ENCODE measurements at places on chromosomes 1 and 21. TPM values are rescaled to one million over a fixed set of nuclear protein-coding genes. Genes with fewer than 3 reads are reported as not detected.

- DNase-seq: peak; percentile 18
Observed at GRCh38 chr21:44965251-44966022, 25.6 kb downstream of the SLX9 start.

DNA sequence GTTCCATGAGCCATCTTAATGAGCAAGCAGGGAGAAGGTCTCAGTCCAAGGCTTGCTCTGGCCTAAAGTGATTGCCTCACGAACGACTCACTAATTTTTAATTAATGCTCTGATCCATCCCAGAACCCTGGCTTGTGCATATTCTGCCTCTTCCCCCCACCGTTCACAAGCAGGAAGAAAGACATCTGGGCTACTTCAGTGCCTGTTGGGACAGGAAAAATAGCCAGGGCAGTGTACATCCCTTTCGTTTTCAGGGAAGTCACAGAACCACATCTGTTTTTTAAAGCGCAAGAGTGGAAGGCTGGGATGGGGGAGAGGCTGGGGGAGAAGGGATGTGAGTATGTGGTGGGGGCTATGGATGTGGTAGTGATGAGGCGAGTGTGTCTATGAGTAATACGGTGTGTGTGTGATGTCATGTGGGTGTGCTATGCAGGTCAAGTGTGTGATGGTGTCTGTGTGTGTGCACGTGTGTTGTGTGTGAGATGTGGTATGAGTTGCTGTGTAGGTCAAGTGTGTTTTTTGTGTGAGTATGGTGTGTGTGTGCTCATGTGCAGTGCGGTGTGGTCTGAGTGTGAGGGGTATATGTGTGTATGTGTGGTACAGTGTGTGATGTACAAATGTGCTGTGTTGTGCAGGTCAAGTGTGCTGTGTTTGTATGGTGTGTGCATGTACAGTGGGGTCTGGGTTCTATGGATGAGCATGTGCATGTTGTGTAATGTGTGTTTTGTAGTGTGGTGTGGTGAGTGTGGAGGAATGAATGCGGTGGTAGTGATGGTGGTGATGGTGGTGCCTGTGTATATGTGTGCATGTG lies 64.9 kb upstream of the SYT6 start:
- no peak for DNase-seq

The FNDC10 gene
- total RNA-seq: 0.89 TPM

DNA sequence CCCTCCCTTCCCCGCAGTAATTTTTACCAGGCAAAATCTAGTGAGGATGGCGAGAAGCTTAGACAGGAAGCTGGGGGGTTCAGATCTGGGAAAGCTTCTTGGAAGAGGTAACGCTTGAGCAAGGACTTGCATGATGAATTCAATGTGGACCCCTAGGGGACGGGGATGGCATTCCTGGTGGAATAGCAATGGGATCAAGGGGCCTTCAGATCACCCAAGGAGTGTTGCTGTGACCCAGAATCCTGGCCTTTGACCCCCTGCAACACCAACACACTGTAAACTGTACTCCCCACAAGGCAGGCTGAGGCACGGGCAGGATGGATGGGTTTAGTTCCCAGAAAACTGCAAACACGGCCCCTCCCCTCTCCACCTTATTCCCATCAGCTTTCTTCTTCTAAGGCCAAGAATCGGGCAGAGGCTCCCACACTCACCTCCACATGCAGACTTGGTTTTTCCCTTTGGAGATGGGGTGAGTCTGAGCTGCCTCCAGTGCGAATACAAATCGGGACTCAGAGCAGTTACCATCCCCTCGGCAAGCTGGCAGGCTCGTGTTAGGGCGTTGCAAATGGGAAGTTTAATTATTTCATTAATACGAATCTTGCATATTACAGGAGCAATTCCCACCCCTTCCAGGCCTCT lies 20.1 kb downstream of the DISP3 start:
- no peak for DNase-seq

DNA sequence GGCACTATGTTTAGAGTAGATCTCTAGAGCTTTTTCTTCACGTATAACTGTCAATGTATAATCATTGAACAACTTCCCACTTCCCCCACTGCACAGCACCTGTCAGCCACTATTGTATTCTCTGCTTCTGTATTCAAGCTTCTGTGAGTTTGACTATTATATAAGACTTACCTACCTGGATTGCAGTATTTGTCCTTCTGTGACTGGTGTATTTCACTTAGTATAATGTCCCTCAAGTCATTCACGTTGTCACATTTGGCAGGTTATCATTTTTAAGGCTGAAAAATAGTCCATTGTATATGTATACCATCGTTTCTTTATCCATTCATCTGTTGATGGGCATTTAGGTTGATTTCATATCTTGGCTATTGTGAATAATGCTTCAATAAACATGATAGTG lies 969.5 kb upstream of the B3GALT2 start:
- no peak for DNase-seq

DNA sequence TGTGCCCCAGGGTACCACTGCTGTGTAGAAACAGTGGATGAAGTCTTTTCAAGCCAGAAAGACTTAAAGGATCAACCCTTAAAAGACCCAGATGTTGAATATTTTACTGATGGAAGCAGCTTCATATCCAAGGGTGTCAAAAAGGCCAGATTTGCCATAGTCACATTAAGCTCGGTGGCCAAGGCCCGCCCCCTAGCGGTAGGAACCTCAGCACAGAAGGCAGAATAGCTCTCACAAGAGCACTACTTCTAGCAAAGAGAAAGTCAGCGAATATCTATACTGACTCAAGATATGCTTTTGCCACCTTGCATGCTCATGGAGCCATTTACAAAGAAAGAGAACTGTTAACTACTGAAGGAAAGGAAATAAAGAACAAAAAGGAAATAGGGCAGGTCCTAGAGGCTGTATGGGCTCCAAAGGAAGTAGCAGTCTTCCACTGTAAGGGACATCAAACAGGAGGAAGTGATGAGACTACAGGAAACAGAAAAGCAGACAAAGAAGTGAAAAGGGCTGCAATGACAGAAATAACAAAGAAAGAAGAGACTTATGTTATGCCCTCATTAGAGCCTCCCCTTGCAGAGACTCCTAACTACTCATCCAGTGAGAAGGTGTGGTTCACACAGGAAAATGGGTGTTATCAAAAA lies 90.5 kb downstream of the LIPI start:
- no peak for DNase-seq

- peak; percentile 79 for DNase-seq
Observed at GRCh38 chr1:12166834-12167492, at the start of gene TNFRSF1B. Gene TNFRSF1B (plus strand): TSS chr1:12166991. CDS start chr1:12167092, 101 bp downstream.

DNA sequence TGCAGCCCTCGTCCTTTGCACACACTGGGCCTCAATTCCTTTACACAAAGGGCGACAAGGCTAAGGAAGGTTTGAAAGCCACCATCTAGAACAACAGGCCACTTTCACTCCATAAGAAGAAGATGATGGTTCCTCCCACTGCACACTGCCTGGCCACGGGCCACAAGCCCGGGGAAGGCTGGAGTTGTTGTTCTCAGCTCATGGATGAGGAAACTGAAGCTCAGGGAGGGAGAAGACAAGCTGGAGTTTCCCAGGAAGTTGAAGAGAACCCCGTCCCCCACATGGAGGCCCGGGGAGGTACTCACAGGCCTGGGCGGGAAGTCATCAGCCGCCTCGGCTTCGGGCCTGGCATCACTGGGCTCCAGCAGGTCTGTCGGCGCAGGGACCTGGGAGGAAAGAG lies 24.6 kb upstream of the DDOST start:
- DNase-seq: no peak

GRCh38 chr1:2636733-2637132 lies 3.9 kb upstream of the MMEL1 start:
- DNase-seq: no peak

The LCE1A gene
- total RNA-seq: not detected

GRCh38 chr1:89354205-89354604 lies 9.7 kb upstream of the GBP6 start:
- no peak for DNase-seq

The GSTM1 gene
- total RNA-seq: 0.42 TPM

- DNase-seq: no peak
Observed at GRCh38 chr1:109228167-109228566, 14.4 kb downstream of the SARS1 start.

The SEMA6C gene
- total RNA-seq: 136 TPM

The SAMD13 gene
- total RNA-seq: 3.2 TPM

GRCh38 chr1:241331328-241332036 lies 25.5 kb downstream of the RGS7 start:
- DNase-seq: no peak

The OLFML3 gene
- 9.5 TPM for total RNA-seq

- DNase-seq: no peak
Observed at GRCh38 chr21:32389337-32390015, 3.3 kb downstream of the URB1 start.

DNA sequence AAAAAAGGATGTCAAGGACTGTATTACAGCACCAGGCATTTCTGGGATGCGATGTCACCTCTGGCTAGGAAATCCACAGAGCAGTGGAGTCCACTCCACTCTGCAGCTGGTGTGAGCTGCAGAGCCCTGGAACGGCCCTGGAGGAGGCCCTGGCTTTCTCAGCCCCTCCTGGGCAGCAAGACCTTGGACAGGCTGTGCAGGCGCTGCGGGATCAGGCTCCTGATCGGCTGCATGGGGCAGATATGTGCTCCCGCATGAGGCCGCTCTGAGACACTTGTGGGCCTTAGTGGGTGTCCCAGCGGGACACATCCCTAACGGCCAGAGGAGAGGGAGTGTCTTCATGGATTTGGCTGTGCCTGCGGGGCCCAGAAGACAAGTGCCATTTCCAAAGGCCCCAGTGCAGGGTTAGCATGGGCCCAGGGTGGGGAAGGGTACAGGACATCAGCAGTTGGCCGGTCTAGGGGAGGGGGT lies 6.2 kb downstream of the DNMT3L start:
- DNase-seq: no peak

The KRTAP20-2 gene
- total RNA-seq: not detected

GRCh38 chr1:15347182-15347581 lies 62.5 kb upstream of the EFHD2 start:
- DNase-seq: no peak

DNA sequence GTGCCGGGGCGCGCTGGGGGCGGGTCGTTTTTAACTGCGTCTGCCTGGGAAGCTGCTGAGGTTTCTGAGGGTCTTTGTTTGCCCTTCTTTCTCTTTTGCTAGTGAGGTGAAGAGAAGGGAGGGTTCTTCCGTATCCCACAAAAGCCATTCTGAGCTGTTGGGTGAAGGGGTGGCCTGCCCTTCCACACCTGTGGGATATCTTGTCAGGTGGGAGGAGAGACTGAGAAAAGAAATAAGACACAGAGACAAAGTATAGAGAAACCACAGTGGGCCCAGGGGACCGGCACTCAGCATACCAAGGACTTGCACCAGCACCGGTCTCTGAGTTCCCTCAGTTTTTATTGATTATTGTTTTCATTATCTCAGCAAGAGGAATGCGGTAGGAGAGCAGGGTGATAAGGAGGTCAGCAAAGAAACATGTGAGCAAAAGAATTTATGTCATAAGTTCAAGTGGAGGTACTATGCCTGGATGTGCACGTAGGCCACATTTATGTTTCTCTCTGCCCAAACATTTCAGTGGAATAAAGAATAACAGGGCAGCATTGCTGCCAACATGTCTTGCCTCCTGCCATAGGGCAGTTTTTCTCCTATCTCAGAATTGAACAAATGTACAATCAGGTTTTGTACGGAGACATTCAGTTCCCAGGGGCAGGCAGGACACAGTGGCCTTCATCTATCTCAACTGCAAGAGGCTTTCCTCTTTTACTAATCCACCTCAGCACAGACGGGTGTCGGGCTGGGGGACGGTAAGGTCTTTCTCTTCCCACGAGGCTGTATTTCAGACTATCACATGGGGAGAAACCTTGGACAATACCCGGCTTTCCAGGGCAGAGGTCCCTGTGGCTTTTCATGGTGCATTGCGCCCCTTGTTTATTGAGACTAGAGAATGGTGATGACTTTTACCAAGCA lies 972 bp downstream of the PGBD2 start:
- DNase-seq: no peak

DNA sequence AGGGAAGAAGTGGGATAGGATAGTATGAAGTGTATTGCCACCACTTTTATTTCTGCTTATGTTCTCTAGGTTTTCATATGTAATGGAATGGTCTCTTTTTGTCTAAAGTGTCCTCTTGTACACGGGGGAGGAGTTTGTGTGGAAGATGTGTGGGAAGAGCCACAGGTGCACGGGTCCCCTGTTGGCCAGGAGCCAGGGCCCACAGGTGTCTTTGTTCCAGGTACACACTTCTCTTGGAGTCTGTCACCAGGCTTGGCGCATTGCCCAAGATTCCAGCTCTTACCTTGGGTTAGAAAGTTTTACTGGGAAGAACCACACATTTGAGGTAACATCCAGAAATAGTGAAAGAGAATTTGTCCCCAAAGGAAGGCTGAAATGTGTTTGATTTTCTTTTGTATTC lies 10.5 kb downstream of the TENT5C start:
- no peak for DNase-seq

GRCh38 chr1:37181425-37181824 lies 147.1 kb upstream of the GRIK3 start:
- DNase-seq: no peak

The MROH7 gene
- total RNA-seq: 7.0 TPM

- DNase-seq: no peak
Observed at GRCh38 chr1:154899041-154899440, 29.0 kb upstream of the KCNN3 start.

The USP24 gene
- 67.9 TPM for total RNA-seq

DNA sequence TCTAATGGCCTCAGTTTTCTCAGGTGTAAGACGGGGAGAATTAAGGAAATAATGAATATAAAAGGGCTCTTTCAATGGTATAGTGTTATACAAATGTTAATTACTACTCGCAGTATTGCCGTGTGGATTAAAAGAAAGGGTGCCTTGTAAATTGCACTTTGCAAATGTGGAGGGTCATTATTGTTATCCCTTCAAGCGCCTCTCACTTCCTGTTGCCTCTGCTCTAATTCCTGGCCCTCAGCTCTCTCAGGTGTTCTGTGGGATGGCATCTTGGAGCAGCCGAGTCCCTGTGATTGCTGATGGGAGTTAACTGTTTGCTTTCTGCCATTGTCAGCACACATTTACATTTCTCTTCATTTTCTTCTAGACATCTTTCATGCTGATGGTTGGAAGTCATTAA lies 7.1 kb upstream of the S100A11 start:
- no peak for DNase-seq

GRCh38 chr1:26750428-26750827 lies 37.3 kb upstream of the PIGV start:
- DNase-seq: no peak

The RHOU gene
- total RNA-seq: 14.6 TPM

DNA sequence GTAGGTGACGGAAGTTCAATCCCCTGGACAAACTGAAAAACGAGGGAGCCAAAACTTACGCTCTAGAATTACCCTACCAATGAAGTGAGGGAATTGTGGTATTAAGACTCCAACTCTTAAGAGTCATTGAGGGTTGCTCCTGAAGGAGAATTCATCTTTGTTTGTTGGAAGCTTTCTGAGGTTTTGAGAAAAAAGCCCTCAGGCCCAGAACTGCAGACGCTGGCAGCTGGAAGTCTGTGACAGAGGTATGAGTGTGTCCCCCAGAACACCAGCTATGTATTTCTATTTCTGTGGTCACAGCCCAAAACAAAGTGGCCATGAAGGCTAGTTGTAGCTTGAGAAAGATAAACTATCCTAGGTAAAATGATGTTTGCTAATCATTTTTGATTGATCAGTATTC lies 438.8 kb upstream of the B3GALT2 start:
- no peak for DNase-seq

The PTAFR gene
- total RNA-seq: 0.92 TPM

The FNBP1L gene
- 16.3 TPM for total RNA-seq

All from psoas muscle (tissue), 8 donors.